DMS 273 treated with DMSO at 0.1 percent for 48 hours (cell line): ENCODE measurements at places on chromosomes 3 and 15.

DNA sequence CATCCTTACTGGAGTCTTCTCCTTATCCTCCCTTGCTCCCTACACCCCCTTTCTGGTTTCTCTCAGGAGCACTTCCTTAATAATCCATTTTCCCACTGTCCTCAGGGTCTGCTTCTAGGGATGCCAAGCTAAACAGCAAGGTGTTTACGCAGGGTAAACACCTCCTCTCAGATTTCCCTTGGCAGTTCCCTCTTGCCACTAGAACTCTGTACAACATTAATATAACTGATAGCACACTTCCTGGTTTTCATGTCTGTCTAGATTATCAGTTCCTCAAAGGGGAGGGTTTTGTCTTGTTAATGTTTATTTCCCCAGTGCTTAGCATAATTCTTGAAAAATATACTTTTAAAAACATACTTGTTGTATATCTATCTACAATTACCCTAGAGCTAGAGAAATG, 118.0 kb upstream of the SLC24A5 start:
- DNase-seq = no peak

- DNase-seq = no peak
Measured at GRCh38 chr15:37789881-37790280, 144.6 kb upstream of the TMCO5A start.

GRCh38 chr3:37628711-37629301, 232.9 kb upstream of the CTDSPL start:
- no peak for DNase-seq

GRCh38 chr3:65268426-65268825, 580.6 kb upstream of the ADAMTS9 start:
- no peak for DNase-seq

DNA sequence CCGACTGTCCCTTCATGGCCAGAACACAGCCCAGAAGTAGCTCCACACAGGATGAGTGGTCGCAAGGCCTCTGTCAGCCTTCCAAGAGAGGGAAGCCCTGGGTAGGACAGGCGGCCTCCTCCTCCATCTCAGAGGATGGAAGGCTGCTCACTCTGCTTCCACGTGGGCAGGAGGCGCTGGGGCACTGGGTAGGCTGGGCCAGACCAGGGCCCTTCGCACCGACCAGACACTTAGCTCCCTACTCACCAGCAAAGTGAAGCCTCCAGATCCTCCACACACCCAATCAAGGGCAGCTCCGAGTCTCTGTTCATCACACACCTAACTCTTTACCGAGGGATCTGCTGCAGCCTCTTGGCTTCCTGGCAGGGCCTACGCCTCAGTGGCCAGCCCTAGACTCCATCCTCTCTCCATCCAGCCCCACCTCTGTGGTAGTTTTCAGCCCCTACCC, 24.3 kb upstream of the PLXNA1 start:
- no peak for DNase-seq

- no peak for DNase-seq
Measured at GRCh38 chr15:53586799-53587198, 172.7 kb downstream of the WDR72 start.

GRCh38 chr15:99526176-99526575, 39.6 kb upstream of the MEF2A start:
- no peak for DNase-seq

- no peak for DNase-seq
Measured at GRCh38 chr3:114666623-114667022, 372.8 kb downstream of the TIGIT start.

DNA sequence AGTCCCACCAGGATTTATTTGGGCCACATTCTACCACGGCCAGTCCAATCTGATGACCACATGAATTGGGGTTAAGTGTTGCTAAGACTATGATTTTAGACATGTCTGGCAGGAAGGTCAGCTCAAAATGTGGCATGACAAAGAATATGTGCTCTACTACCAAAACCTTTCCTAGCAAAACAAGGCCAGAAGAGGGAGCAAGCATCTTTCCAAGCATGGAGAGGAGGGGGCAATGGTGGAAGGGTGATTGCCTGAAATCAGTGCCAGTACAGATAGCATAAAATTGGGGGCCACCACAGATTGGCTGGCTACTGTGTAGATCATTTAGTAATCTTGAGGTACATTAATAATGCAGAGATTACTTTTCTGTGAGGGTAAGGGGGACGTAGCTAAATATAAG, 43.2 kb downstream of the TMEM39A start:
- DNase-seq = peak; percentile 9

DNA sequence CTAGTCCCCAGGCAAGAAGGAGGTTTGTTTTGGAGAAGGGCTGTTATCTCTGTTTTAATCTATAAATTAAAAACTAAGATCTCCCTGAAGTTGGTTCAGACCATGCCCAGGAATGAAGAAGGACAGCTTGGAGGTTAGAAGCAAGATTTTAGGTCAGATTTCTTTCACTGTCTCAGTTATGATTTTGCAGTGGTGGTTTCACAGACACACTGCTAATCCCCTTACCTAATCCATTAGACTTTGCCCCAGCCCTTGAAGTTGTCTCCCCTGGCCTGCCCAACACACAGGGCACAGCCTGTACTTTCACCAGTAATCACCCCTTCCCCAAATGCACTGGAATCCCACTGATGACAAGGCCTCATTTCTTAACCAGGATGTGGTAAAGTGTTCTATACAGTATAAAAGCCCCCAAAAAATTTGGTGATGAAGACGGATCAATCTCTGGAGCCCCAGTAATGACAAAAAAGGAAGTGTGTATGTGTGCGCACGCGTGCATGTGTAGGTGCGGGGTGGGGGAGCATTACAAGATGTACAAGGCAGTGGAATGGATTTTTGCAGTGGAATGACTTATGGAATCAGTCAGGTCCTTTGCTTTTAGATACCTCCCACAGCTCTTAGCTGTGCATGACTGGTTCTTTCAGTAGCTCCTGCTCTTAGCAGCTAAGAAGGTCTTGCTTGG, 73.1 kb upstream of the TERB2 start:
- no peak for DNase-seq

DNA sequence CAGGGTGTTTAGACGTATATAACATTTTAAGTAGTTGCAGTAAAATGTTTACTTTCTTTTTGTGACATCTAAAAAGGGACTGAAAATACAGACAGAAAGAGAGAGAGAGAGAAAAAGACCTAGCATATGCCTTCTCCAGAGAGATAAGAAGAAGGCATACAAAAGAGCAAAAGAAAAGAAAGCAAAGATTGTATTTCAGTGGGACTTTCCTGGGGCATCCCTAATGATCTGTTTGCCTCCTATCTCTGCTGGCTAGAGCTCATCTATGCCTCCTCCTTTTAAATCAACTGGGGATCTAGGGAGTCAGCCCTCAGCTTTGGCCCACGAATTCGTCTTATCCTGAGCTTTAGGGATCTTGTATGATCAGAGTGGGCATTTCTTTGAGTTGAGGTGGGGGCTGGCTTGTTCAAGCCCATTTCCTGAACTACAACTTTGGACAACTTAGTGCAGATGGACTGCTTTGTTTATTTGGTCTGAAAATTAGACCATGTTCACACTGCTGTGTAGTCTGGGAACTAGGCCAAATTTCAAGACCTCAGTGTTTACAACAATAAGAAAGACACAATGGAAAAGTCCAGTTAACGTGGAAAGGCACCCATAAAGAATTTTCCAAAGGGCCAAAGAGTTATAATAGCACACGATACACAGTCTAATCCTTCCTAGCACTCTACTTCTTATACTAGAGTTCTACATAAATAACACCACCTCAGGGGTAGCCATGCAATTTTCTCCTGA, 61.0 kb downstream of the ATP8B4 start:
- no peak for DNase-seq

GRCh38 chr3:102098130-102098885, 249.0 kb downstream of the NFKBIZ start:
- no peak for DNase-seq

GRCh38 chr3:35224565-35225295, 414.6 kb upstream of the ARPP21 start:
- DNase-seq = no peak

- no peak for DNase-seq
Measured at GRCh38 chr3:158278187-158278586, 168.3 kb downstream of the RSRC1 start.

- DNase-seq = no peak
Measured at GRCh38 chr3:179622023-179622422, 17.4 kb downstream of the NDUFB5 start.

DNA sequence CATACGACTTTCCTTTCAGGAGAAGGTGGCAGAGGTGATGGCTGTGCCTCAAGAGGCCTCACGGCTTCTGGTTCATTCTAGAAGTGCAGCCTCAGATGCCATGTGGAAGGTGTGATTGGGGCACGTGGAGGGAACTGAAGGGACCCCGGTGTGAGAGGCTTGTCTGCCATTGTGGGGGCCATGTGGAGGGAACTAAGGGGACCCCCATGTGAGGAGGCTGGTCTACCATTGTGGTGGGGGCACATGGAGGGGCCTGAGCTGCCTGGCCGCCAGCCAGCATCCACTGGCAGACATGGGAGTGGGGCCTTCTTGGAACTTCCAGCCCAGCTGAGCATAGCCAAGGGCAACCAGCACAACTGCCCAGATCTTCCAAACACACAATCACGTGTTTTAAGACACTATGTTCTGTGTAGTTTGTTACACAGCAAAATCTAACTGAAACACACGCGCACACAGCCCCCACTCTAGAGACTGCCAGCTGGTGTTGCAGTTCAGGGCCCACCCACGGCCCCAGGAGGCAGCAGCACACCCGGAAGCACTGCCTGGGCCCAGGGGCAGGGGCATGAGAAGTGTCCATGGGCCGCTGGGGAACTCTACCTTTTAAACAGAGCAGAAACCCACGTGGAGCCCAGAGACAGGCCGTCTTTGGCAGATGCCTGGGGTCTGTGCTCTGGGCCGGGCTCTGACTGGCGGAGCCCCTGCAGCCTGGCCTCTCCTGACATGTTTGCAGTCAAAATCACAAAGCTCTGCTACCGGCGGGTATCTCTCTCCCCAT, 66.8 kb downstream of the IQSEC1 start:
- no peak for DNase-seq

DNA sequence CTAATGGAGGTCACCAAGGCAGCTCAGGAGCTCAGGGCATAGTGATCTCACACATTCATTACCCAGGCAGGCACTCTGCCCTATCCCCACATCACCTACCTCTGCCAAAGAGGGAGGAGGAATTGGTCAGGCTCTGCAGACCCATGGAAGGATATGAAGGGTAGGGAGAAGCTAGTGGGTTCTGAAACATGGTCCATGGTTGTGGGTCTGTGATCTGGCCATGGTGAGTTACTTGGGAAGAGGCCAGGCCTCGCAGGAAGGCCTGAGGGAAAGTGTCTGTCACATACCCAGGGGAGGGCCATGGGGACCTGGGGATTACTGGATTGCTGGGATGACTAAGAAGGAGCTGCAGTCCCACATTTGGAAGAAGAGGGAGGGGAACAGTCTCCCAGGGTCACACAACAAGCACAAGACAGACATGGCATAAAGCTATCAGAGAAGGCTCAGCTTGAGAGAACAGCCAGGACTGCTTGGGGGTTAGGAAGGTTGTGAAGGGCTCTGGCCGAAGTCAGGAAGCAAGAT, 1.4 kb upstream of the PRSS50 start:
- DNase-seq = no peak

DNA sequence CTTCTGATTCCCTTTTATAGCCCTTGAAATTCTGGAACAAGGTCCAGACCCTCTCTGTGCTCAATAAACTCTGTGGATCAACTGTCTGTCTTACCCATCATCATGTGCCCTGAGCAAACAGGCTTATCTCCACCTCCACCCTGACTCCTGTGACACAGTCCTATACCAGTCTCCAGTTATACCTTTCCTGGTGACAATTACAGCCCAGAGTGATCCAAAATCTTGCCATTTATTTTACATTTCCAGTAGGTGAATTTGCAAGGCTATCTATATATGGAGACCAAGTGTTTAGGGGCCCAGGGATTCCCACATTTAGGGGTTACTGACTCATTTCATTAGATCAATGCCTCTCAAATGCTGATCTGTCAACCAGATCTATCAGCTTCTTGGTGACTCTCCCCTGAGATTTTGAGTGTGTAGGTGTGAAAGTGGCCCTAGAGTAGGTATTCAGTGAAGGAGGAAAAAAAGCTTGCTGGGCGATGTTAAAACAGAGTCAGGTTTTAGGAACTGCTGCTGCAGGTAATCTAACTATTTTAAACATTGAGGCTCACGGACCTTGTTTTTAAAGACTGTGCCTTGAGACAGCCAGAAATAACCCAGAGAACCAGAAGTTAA, 229.6 kb upstream of the WNT5A start:
- no peak for DNase-seq

DNA sequence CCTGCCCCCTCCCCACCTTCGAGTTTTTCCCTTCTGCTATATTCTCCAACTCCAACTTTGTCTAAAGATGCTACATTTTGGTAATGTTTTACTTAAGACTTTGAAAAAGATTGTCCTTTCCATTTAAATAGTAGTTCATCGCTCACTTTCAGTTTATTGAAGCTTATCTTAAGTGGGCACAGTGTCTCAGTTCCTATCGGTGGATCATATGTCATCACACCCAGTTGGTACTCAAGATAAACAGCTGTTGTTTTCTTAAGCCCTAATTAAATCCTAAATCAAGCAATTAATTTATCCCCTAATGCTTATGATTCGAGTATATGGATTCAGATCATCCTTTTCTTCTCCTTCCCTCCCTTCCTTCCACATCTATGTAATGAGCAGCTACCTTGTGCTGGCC, 210.7 kb downstream of the TLE3 start:
- peak; percentile 9 for DNase-seq

DNA sequence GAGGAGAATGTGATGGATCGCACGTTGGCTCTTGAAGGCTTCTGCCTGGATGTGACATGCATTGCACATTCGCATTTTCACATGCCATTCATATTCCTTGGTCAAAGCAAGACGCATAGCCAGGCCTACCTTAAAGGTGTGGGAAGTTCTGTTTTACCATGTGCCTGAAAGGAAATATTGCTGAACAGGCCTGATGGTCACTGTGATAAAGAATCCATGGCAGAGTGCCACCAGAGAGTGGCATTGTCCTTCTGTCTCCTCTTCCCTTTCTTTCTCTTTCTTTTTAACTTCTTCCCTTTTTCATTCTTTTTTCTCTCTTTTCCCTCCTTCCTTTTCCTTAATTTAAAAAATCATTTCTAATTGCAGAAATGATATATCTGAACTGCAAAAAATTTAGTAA, 15.9 kb upstream of the MITF start:
- DNase-seq = no peak

DNA sequence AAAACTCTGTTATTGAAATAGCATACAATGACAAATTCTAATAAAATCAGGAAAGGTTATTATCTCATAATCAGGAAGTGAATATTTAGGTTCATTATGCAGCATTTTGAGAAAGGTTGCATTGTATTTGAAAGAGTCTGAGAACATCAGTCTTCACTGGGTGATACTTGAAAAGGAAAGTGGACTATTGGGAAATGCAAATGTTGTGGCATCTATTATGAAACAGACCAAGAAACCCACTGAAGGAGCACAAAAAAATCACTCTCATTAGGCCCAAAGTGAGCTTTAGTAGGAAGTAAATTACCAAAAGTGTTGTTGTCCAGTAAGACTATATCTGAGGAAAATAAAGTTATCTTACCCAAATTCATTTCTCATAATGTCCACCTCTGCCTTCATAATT, 90.8 kb downstream of the ZPLD1 start:
- DNase-seq = no peak

- DNase-seq = peak; percentile 74
Measured at GRCh38 chr3:127791221-127791913, 30.9 kb downstream of the MGLL start.
